ENCODE measurements at places on chromosomes 12 and 14. TPM values are rescaled to one million over a fixed set of nuclear protein-coding genes. Genes with fewer than 3 reads are reported as not detected.

DNA sequence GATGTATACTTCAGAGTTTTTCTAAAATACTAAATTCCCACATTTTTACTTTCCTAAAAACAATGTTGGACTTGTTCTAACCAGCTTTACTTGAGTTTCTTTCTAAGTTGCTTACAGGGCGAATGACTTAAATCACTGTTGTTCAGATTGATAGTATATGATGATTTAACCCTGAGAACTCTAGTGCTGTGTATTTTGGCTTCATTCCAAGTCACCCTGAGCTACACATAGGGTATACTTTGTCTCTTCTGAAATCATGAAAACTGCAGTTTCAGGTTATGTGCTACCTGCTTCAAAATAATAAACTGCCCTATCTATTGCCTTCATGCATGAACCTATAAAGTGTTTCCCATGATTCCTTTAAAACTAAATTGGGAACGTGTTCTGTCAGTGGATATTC lies 162.5 kb upstream of the PDE3A start:
- no peaks in the 10 kb centered on the region for H3K4me1 ChIP-seq
- no peak overlapping the region for H3K27ac ChIP-seq

GRCh38 chr12:102298022-102298421 lies 100.4 kb upstream of the PMCH start:
- no peak overlapping the region for H3K4me3 ChIP-seq
- no peaks in the 10 kb centered on the region for H3K4me1 ChIP-seq
- no peaks in the 10 kb centered on the region for H3K27me3 ChIP-seq
- no peaks in the 10 kb centered on the region for H3K36me3 ChIP-seq
- H3K27ac ChIP-seq, result no peak overlapping the region
- DNase-seq, result no peak

- no peak overlapping the region for H3K4me3 ChIP-seq
- no peaks in the 10 kb centered on the region for H3K27me3 ChIP-seq
- H3K36me3 ChIP-seq, result no peaks in the 10 kb centered on the region
- H3K4me1 ChIP-seq, result peaks cover under 1% of the 10 kb centered on the region
- DNase-seq, result no peak
Observed at GRCh38 chr12:24905431-24905830, 43.5 kb downstream of the BCAT1 start.

Gene TMEM253
- 0.29 TPM for total RNA-seq

DNA sequence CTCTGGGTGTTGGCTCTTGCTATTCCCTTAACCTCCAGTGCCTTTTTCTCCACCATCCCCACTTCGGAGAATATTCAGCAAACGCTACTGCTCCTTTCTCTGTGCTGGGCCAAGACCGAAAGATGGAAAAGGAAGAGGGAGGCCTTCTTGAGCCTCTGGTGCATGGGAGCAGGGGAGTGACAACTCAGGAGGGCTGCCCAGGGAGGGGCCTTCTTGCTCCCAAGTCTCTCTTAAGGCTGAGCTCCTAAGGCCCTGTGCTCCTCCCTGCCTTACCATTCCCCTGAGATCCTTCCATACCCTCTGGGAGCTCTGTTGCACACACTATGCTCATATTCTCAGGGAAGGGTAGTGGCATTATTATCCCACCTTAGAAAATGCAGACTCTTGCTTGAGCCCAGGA lies 34.9 kb downstream of the SH2B3 start:
- H3K4me3 ChIP-seq, result no peak overlapping the region
- no peak for DNase-seq
- H3K27me3 ChIP-seq, result no peaks in the 10 kb centered on the region
- no peak overlapping the region for H3K27ac ChIP-seq
- H3K4me1 ChIP-seq, result no peaks in the 10 kb centered on the region

GRCh38 chr14:95255487-95255886 lies 64.2 kb downstream of the CLMN start:
- no peaks in the 10 kb centered on the region for H3K36me3 ChIP-seq
- H3K4me1 ChIP-seq, result no peaks in the 10 kb centered on the region
- H3K27ac ChIP-seq, result no peak overlapping the region
- H3K4me3 ChIP-seq, result no peak overlapping the region
- DNase-seq, result no peak

GRCh38 chr12:110531741-110532333 lies 29.7 kb downstream of the RAD9B start:
- H3K27ac ChIP-seq, result no peak overlapping the region
- H3K4me3 ChIP-seq, result no peak overlapping the region
- H3K36me3 ChIP-seq, result peaks cover 5% of the 10 kb centered on the region
- peaks cover 17% of the 10 kb centered on the region for H3K4me1 ChIP-seq
- no peaks in the 10 kb centered on the region for H3K27me3 ChIP-seq

- no peak overlapping the region for H3K27ac ChIP-seq
- H3K4me1 ChIP-seq, result no peaks in the 10 kb centered on the region
- H3K4me3 ChIP-seq, result no peak overlapping the region
- 0 out of 3 replicates have a peak, but pooled peaks cover 5% of the 10 kb centered on the region for H3K27me3 ChIP-seq
- no peak for DNase-seq
- no peaks in the 10 kb centered on the region for H3K36me3 ChIP-seq
Observed at GRCh38 chr12:131314524-131315090, 360.9 kb downstream of the ADGRD1 start.

- H3K36me3 ChIP-seq, result no peaks in the 10 kb centered on the region
- H3K4me1 ChIP-seq, result no peaks in the 10 kb centered on the region
- no peak overlapping the region for H3K27ac ChIP-seq
- no peak overlapping the region for H3K4me3 ChIP-seq
Observed at GRCh38 chr12:67541625-67541991, 106.9 kb upstream of the DYRK2 start.

GRCh38 chr14:78307671-78308070 lies 137.5 kb downstream of the NRXN3 start:
- no peaks in the 10 kb centered on the region for H3K27me3 ChIP-seq
- H3K36me3 ChIP-seq, result no peaks in the 10 kb centered on the region
- H3K4me3 ChIP-seq, result no peak overlapping the region
- H3K27ac ChIP-seq, result no peak overlapping the region
- H3K4me1 ChIP-seq, result no peaks in the 10 kb centered on the region
- no peak for DNase-seq

Gene CCDC88C
- 11.7 TPM for total RNA-seq

Gene GALNT16
- 0.82 TPM for total RNA-seq

DNA sequence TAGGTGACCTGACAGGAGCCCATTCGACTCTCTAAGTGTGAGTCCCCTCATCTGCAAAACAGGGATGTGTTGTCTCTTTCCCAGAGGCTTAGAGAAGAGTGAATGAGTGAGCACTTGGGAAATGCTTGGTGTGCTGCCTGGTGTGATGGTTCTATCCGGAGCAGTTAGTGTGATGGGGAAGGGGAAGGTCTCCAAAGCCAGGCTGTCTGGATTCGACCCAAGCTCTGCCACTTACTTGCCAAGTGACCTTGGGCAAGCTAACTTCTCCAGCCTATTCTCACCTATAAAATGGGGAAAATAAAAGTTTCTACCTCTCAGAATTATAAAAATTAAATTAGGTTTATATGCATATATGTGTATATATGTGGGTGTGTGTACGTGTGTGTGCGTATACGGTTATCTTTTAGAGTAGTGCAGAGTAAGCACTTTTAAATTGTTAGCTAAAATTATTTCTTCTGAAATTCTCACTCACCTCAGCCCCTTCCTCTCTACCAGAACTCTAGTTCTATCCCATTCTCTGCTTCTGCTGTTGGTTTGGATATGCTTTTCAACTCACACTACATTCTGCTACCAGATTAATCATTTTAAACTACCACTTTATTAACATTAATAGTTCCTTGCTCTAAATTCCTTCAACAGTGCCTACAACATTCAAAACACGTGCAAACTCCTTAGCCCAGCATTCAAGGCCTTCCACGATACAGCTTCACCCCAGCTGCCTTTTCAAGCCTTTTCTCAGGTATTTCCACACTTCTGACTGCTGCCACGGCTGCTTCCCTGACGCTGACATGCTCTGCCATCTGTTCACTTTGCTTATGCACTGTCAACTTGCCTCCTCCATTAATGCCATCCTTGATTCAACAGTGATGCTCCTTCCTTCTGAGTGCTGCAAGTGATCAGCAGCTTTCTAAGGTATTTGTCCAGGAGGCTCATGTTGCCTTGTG lies 55.3 kb downstream of the DICER1 start:
- H3K27me3 ChIP-seq, result no peaks in the 10 kb centered on the region
- no peak overlapping the region for H3K4me3 ChIP-seq
- no peak for DNase-seq
- no peaks in the 10 kb centered on the region for H3K4me1 ChIP-seq
- H3K36me3 ChIP-seq, result peaks cover 16% of the 10 kb centered on the region

- H3K36me3 ChIP-seq, result no peaks in the 10 kb centered on the region
- no peak overlapping the region for H3K27ac ChIP-seq
- H3K4me1 ChIP-seq, result no peaks in the 10 kb centered on the region
- H3K4me3 ChIP-seq, result no peak overlapping the region
Observed at GRCh38 chr14:61113561-61114225, 132.6 kb downstream of the SLC38A6 start.

Gene AKAP6
- 0.84 TPM for total RNA-seq

GRCh38 chr12:53344824-53345485 lies 8.8 kb upstream of the SP7 start:
- H3K4me3 ChIP-seq, result peak overlapping the region; percentile 79
- peak; percentile 54 for DNase-seq
- H3K4me1 ChIP-seq, result peaks cover 17% of the 10 kb centered on the region
- H3K36me3 ChIP-seq, result no peaks in the 10 kb centered on the region
- no peak overlapping the region for H3K27ac ChIP-seq

DNA sequence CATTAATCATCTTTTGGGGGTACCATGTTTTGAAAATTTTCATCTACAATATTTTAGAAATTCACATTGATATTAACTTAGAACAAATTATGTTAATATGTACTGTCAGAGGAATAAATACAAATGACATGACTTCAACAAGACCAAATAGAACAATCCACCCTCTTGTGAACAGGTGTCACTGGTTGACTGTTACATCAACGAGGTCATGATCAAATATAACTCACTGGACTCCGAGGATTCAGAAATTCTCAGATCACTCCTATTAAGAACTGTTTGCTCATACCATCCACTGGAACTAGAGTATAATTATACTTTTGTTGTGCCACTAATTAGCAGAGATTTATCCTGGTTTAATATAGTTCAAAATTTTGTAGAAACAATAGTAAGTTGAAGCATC lies 318.8 kb downstream of the PRKD1 start:
- H3K36me3 ChIP-seq, result no peaks in the 10 kb centered on the region
- H3K27me3 ChIP-seq, result no peaks in the 10 kb centered on the region
- no peak for DNase-seq
- H3K4me1 ChIP-seq, result no peaks in the 10 kb centered on the region
- no peak overlapping the region for H3K4me3 ChIP-seq
- H3K27ac ChIP-seq, result no peak overlapping the region

GRCh38 chr12:56781726-56782125 lies 18.6 kb downstream of the HSD17B6 start:
- no peak for DNase-seq
- no peak overlapping the region for H3K27ac ChIP-seq
- peaks cover 10% of the 10 kb centered on the region for H3K4me1 ChIP-seq
- H3K27me3 ChIP-seq, result no peaks in the 10 kb centered on the region

Measured in HepG2 (cell line).